Kidney glomerular epithelial cell (primary cell): ENCODE measurements at places on chromosomes 16 and 17.

- no peak for DNase-seq
Measured at GRCh38 chr17:66786107-66786506, 48.8 kb upstream of the CACNG5 start.

- DNase-seq, result no peak
Measured at GRCh38 chr17:44360826-44361225, 2.8 kb downstream of the FAM171A2 start.

GRCh38 chr16:83441517-83441916 lies 366.3 kb upstream of the HSBP1 start:
- peak; percentile 0 for DNase-seq

- DNase-seq, result no peak
Measured at GRCh38 chr17:2178798-2179501, 124.0 kb downstream of the HIC1 start.

- no peak for DNase-seq
Measured at GRCh38 chr16:57039148-57039812, 49.9 kb downstream of the NLRC5 start.

GRCh38 chr17:5131146-5131715 lies 15.4 kb downstream of the USP6 start:
- DNase-seq, result no peak

DNA sequence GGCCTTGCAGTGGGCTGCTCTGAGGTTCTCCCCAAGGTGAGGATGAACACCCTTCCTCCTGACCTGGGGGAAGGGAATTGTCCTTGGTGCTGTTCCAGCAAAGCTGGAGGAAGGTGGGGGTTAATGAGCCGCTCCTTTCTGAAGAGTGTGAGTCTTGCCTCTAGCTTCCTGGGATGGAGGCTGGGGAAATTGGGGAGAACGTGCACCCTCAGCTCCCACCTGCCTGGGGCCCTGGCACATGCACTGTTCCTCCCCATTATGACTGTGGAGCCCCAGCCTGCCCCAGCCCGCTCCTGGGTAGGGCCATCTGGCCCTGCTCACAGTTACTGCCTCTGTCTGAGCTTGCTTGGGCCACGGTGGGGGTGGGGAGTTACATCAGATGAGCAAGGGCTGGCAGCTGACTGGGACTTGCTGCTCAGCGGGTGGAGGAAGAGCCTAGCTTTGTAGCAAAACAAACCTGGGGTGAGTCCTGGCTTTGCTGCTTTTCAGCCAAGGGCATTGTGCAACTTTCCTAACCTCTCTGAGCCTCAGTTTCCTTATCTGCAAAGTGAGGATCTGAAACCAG lies 11.1 kb downstream of the TNS4 start:
- DNase-seq, result peak; percentile 61
